GM06990 (cell line): ENCODE measurements at places on chromosomes 3 and 15.

DNA sequence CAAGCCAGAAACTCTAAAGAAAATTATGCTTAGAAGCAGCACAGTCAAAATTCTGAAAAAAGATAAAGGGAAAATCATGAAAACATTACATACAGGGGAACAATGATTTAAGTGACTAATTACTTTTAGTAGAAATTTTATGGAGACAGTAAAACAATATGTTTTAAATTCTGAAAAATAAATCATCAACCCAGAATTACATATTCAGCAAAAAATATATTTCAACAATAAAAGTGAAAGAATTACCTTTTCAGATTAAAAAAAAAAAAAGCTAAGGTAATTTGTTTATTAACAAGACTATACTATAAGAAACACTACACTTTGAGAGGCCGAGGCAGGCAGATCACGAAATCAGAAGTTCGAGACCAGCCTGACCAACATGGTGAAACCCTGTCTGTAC is 32.4 kb upstream of the IGF2BP2 start:
- DNase-seq, result no peak

- DNase-seq, result peak; percentile 34
These were observed 2.2 kb downstream of the SLC12A6 start for GRCh38 chr15:34335176-34336032.

DNA sequence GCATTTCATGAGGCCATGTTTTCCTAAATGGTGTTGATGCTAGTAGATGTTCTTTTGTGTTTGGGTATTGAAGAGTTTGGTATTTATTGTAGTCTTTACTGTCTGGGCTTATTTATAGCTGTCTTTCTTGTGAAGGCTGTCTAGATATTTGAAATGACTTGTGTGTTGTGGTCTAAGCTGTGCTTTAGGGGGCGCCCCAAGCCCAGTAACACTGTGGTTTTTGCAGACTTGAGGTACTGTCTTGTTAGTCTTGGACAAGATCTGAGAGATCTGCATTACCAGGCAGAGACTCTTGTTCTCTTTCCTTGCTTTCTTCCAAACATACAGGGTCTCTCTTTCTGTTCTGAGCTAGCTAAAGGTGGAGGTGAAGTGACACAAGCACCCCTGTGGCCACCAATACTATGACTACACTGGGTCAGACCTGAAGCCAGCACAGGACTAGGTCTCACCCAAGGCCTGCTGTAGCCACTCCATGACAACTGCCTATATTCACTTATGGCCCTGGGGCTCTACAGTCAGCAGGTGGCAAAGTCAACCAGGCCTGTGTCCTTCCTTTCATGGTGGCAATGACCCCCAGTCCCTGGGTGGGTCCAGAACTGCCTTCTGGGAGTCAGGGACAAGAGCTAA is 152.1 kb upstream of the TBC1D5 start:
- no peak for DNase-seq

DNA sequence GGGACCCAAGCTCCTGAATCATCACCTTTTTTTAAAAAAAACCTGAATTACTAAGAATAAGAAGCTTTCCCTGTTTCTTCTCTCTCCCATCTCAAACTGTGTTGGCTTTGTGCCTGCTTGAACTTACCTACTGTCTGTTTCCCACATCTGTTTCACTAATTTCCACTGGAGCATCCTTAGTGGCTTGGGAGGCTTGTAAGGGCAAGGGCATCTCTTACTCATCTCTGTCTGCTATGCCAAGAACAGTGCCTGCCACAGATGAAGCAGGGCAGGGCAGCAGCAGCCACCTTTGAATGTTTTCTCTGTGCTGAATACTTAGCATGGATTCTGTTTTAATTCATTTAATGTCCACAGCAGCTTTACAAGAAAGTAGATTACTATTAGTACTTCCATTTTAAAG is 42.3 kb downstream of the SNRK start:
- DNase-seq, result no peak

- no peak for DNase-seq
These were observed 43.6 kb downstream of the SST start for GRCh38 chr3:187626581-187626980.

- no peak for DNase-seq
These were observed 218.7 kb upstream of the CTDSPL start for GRCh38 chr3:37642670-37643598.

GRCh38 chr3:49161808-49162530 is 4.2 kb downstream of the CCDC71 start:
- no peak for DNase-seq

GRCh38 chr3:145411605-145412004 is 749.4 kb downstream of the PLOD2 start:
- no peak for DNase-seq
